GM12864 (cell line): ENCODE measurements at places on chromosomes 3 and 15.
A peak's percentile ranks its signal among the peaks of the same experiment; 100 is the strongest.

DNA sequence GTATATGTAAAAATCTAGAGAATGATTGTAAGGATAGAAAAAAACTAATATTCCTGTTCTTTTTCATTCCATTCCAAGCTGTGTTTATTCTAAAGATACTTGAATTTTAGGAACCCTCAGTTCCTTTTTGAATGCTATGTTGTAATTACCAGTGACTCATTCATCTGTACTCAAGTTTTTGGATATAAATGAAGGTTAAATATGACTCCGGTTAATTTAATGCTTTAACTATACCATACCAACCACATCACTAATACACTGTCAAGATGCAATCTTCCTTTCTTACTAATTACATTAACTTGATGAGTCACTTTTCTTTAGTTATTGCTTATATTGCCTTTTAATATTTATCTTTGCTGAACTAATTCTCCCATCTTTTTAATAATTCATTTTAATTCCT is 68.8 kb upstream of the ZNF148 start:
- DNase-seq, result no peak

DNA sequence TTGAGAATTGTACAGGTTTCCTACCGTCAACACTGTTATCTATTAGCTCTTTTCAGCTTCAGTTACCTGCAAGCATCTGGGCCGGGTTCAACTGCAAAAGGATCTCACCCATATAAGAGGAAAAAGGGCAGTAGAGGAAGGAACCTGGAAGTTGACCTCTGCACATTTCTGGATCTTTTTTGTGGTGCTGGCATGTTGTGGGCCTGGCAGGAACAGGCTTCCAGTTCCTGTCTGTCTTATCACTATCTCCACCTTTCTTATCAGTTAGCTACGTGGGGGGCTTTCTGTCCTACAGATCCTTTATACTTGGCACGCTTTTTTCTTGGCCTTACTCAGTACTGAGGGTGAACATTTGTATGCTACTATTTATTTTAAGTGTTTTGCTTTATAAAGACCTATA is 42.2 kb upstream of the TJP1 start:
- no peak for DNase-seq

DNA sequence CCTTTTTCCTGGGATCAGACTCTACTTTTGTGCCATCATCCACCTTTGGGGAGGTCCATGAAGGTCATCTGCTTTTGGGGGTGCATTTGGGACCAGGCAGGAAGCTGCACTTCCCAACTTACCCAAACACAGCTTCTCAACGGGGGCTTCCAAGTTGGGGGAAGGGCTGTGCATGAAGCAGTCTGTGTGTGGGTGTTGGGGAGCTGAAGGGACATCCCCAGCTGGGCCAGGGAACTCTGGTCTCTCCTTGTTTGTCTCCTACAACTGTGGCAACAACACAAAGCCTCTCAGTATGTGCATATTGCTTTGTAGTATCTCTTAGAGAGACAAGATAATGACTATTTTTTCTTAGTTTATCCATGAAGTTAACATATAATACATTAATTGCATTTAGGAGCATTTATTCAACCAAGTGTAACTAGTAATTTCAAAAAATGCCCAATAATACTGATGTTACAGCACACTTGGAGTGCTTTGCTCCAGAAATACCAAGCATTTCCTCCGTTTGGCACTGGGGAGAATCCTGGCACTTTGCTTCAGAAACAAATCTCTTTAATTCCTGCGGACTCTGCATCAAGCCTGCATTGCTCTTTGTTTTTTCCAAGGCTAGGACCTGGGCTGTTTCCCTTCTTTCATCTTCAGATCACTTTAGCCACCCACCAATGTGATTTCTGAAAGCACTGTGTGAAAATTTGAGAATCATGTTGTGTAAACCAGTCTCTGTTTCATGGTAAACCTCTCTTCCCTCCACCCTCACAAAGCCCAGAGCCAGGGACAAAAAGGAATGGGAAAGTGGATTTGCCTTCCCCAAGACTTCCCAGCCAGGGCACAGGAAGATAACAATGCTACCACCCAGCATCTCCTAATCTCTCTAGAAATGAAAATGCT is 126.2 kb upstream of the PFN2 start:
- DNase-seq, result no peak

GRCh38 chr3:161038725-161039124 is 66.4 kb downstream of the B3GALNT1 start:
- no peak for DNase-seq

DNA sequence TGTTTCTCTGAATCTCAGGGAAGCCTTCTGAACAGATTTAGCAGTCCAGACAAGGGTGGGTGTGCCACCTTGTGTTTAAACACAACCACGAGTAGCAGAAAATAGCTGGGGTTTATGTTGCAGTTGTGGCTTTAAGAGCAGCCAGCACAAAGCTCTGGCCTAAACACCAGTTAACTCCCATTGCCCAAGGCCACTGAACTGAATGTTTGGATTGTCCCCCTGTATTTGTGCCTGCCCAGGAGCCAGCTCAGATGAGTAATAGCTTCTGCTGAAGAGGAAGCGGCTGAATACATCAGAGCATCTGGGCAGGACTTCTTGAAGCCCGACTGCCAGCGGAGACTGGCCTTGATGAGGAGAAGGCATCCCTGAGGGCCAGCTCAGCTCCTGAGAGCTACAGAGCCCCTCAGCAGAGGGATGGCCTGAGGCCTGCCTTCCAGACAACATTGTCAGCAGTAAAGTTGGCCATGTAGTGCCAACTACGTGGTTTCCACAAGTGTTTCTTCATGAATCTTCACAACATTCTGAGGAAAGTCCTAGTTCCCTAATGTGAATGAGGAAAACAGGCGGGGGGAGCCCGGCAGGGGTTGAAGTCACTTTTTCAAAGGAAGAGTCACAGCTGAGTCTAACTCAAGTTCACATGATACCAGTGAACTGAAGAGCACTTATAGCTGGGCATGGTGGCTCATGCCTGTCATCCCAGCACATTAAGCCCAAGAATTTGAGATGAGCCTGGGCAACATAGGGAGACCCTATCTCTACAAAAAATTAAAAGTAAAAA is 65.8 kb upstream of the ZBTB38 start:
- no peak for DNase-seq

GRCh38 chr15:69893863-69894262 is 203.9 kb downstream of the TLE3 start:
- no peak for DNase-seq

DNA sequence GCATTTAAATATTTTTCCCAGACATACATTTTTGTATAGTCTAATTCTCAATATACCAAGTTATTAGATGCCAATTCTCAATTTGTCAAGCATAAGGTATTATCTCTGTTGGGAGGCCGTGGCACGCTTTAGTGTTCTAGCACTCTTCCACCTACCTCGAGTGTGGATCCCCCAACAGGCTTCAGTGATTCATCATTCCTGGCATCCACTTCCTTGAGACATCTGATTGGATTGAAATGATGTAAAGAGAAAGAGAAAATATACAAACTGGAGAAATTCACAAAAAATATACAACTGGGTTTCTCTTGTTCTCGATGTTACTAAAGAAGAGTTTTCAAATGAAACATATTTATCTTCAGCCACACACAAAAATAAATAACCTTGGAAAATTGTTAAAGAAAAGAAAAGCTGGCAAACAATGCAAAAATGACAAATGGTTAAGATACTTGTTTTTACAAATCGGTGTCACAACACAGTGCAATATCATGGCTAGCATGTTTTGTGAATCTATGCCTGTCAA is 218.0 kb upstream of the CDIN1 start:
- DNase-seq, result no peak

DNA sequence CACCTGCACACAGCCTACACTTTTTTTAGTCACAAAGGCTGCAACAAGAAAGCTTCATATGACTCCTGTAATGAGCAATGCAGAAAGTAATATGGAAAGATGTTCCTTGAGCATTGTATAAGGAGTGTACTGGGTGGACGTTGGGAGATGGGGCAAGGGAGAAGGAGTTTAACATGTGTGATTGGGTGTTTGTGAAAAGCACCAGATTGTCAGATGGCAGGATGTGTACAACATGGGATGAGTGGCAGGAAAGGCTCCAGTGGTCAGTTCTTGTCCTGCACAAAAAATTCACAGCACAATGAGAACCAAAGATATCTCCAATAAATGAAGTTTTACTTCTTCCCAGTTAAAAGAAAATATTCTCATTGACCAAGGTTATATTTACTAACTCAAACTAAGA is 255.1 kb downstream of the EPHA3 start:
- DNase-seq, result no peak

DNA sequence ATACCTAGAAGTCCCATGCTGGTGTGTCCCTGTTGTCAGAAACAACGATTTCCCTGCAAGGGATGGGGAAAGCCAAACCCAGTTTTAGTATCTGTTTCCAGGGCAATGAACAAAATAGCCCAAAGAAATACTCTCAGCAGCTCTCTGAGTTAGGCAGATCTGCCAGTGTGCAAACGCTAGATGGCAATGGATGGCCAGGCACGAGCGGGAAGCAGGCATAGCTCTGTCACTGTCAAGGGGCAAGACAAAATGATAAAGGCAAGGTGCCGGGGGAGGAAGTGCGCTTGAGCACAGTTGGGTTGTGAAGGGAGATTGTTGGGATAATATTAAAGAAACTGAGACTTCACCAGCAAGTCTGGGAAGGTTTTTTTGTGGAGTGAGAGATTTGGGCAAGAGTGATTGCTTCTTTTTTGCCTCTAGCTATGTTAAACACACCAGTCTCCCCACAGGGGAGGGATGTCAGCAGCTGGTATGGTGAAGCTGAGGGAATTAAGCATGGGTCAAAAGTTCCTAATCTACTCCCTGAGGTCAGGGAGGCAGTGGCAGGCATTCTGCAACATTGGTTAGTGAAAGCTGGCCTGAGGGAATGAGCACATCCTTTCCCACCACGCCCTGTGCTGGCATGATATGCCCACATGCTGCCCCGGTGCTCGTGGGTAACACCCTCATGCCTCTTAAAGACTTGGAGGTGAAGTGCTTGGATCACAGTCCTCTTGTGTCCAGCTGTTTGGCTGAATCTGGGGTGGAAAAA is 117.5 kb downstream of the PDCD6IP start:
- peak; percentile 3 for DNase-seq

DNA sequence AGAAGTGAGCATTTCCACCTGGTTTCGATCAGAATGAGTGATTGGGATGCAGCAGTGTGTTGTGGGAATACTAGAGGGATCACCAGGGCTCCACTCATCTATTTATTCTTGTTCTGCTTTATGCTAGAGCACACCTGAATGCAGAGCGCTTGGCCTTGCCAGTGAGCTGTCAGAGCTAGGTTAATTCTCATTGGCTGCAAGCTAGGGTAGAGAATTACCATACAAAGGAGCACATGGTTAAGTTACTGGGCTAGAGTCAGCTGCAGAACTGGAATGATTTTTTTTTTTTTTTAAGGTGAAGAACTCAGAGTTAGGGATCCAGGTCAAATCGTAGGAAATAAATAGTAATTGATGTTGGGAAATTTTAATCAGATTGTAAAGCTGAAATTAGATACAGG is 8.8 kb downstream of the EIF2AK4 start:
- DNase-seq, result no peak

DNA sequence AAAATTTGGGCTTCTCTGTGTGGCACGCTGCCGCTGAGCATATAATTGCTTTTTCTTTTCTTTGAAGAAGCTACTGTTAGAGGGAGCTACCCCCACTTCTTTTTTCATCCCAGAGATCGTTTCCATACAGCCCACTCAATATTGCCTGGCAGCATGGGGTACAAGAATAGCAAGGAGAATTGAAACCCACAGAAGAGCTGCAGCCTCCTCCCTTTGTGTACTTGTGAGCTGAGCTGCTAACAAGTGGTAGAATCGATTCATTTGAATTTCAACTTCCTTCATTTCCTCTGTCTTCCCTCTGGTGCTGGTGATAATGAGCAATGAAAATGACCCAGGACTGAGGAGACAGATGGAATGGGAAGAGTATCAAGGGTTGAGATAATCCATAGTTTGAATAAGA is 64.9 kb downstream of the LRRC3B start:
- no peak for DNase-seq

DNA sequence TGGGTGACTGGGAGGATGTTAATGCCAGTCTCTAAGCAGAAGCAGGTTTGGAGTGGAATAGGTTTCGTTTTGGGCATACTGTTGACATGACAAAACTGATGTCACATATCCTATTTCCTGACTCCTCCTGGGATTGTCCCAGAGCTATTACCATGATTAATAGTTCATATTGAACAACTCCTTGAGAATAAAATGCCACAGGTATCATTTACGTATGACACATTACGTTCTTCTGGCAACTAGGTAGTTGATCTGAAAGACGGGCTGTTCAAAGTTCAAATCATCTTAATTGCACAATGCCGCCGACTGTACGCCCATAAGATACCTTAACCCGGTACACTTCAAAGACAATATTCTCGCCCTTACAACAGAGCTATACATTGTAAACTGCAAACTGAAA is 1.4 kb upstream of the RAB5A start:
- DNase-seq, result no peak

GRCh38 chr3:171378586-171378985 is 81.6 kb downstream of the TNIK start:
- DNase-seq, result no peak

DNA sequence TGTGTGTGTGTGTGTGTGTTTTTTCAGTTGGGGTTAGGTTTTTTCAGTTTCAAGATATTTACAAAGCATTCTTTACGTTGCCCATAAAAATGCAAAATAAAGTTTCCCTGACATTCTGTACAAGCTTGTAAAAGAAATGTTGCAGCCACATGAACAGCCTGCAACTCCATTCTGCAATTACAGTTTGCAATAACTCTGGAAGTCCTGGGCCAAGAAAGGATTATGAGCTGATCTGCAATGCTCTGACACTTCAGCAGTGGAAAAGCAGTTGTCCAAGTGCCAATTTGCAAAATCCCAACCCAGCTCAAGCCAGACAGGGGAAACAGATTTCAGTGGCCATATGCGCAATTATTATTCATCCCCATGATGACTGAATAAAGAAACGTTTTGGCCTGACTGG is 322.1 kb downstream of the MEX3B start:
- no peak for DNase-seq

- no peak for DNase-seq
Observed at GRCh38 chr3:114362815-114363214, 69.0 kb downstream of the TIGIT start.

- no peak for DNase-seq
Observed at GRCh38 chr15:39584662-39585388, 3.9 kb downstream of the THBS1 start.

DNA sequence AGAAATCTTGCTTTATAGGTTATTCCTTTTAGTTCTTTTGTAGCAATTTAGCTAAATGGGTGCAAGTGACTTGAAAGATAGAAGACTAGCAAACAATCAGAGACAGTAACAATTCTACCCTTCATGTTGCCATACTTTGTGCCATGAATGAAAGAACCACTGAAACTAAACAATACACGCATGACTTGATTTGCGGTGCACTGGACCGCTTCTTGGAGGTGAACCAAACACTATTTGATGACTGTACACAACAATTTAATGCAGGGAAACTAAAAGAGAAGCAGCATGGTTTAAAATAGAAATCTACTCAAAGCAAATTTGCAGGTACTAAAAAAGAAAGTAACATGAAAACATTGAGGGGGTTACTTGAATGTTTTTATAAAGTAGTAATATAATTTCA is 331.0 kb upstream of the RARB start:
- DNase-seq, result no peak
